ENCODE measurements at places on chromosomes 5 and 9. TPM values are rescaled to one million over a fixed set of nuclear protein-coding genes. Genes with fewer than 3 reads are reported as not detected.
A peak's percentile ranks its signal among the peaks of the same experiment; 100 is the strongest.

Gene FBXL7
- not detected for total RNA-seq

Gene SPATA31A3
- total RNA-seq, result not detected

DNA sequence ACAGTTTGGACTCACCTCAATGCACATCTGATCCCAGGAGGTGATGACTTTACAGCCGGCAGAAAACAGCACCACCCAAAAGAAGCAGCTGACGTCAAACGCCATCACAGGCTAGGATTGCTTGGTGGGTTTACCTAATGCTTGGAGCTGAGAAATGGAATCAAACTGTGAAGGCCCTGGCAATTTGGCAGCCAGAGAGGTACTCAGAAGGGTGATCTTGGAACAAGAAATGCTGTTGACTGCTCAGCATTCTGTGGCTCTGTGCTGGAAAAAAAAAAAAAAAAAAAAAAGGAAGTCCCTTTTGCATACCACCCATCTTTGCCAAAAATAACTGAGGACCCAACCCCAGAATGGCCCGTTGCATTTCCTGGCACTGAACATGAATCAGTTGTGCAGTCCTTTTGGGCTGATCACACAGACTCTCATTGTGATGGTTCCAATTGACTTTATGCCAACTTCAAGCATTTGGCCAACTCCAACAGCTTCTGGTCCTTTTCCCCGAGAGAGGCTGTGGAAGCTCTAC, at the start of gene CD180:
CD180 (minus strand) TSS at position 263 of the 523 bp plus-strand sequence; CDS start at position 105, 158 bp downstream.
- H3K27me3 ChIP-seq, result no peaks in the 10 kb centered on the region
- H3K27ac ChIP-seq, result peak within 1 kb of the TSS; percentile 47
- no peak for DNase-seq

DNA sequence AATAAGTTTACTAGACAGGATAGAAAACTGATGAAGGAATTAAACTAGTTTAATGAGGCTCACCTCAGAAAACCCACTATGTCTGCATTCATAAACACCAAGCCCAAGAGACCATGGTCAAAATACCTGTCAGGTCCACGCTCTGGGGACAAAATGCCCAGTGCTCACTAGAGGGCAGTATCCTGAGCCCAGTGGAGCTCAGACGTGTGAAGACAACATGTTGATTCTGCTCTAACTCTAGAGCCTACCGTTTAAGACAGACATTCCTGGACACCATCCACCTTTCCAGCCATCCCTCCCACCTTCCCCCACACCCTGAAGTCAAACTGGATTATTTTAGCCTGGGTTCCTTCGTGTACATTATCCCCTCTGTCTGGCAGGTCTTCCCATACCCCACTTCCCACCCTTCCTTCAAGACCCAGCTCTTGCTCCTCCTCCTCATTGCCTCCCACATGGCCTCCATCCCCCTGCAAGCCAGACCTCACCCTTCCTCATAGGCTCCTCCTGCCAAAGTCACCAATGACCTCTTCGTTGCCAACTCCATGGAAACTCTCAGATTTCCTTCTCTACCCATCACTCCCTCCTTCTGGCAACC, 142.3 kb upstream of the FSTL4 start:
- H3K27me3 ChIP-seq, result no peaks in the 10 kb centered on the region
- H3K36me3 ChIP-seq, result no peaks in the 10 kb centered on the region
- H3K27ac ChIP-seq, result no peak overlapping the region
- DNase-seq, result no peak
- H3K4me3 ChIP-seq, result no peak overlapping the region

DNA sequence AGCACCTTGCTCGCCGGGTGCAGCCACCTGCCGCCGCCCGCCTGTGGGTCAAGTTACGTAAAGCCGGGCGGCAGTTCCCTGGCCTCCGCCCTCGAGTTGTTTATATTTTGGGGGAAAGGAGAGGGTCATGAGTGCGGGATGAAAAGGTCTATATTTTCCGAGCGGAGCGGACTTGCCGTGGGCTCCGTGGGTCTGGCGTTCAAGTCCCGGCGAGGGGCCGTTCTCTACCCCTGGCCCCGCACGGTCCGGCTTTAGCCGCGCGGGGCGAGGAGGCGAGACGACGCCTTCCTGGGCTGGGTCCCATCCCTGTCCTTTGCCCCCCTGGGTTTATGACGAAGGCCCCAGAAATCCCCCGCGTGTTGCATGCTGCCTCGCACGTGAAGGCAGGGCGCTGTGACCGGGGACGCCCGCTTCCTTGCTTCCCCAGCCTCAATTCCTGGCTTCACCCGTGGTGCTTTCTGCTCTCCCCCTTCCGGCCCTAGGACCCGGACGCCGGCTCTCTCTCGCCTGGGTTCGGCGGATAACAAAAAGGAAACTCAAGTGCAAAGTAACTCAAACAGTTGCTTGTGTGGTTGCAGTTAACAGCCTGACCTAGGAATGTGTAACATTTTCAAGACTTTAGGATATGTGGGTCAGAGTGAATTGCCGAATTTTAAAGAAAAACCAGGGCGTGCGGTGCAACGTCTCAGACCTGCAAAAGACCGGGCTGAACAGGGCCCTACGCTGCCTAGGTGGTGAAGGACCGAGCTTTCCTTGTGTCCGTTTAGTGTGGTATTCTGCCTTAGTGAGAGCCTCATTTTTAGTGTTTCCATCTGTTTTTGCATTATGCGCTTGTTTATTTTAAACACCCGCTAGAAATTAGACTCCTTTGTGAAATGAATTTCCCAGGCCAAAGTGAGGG, 810 bp downstream of the VPS13A start:
- no peaks in the 10 kb centered on the region for H3K27me3 ChIP-seq
- H3K27ac ChIP-seq, result peak overlapping the region; percentile 74
- peak overlapping the region; percentile 91 for H3K4me3 ChIP-seq
- peaks cover 15% of the 10 kb centered on the region for H3K4me1 ChIP-seq
- DNase-seq, result peak; percentile 82

- H3K27me3 ChIP-seq, result peaks cover 64% of the 10 kb centered on the region
- no peak overlapping the region for H3K27ac ChIP-seq
- peaks cover 17% of the 10 kb centered on the region for H3K4me1 ChIP-seq
- H3K36me3 ChIP-seq, result no peaks in the 10 kb centered on the region
- peak; percentile 25 for DNase-seq
- H3K4me3 ChIP-seq, result peak overlapping the region; percentile 47
Measured at GRCh38 chr9:21559402-21560280, 77.5 kb upstream of the IFNE start.

DNA sequence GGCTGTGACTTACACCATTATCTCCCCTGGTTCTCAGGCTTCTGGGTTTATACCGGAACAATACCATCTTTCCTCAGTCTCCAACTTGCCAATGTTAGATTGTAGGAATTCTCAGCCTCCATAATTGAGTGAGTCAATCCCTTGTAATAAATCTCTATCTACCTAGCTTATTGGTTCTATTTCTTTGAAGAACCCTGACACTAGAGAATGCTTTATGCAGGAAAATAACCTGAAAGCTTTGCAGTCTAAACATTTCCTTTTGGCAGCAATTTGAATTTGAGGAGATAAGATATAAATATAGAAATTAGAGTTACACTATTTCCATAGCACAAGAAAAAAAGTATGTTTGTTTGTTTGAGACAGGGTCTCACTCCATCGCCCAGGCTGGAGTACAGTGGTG, 278.1 kb upstream of the CDH18 start:
- DNase-seq, result no peak
- H3K27me3 ChIP-seq, result no peaks in the 10 kb centered on the region
- H3K36me3 ChIP-seq, result no peaks in the 10 kb centered on the region

DNA sequence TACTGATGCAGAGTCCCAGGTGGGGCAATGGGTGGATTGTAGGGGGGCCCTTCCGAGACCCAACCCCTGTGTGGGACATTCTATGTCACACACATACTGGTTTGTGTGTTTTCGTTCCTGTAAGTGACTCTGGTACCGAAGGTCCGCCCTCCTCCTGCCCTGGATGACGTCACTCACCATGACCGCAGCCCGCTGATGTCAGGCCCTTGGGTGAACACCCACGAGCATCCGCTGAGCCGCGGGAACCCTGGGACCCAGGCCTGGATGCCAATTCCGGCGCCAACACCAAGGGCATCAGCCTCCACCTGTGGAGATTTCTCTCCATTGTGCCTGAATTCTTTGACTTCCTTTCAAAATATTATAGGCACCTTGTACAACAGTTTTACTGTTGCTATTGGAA, 184.3 kb downstream of the MTRR start:
- no peak overlapping the region for H3K27ac ChIP-seq
- no peaks in the 10 kb centered on the region for H3K4me1 ChIP-seq
- no peak for DNase-seq
- no peaks in the 10 kb centered on the region for H3K27me3 ChIP-seq
- no peak overlapping the region for H3K4me3 ChIP-seq
- H3K36me3 ChIP-seq, result no peaks in the 10 kb centered on the region

GRCh38 chr9:92954886-92955285, 7.6 kb downstream of the FGD3 start:
- DNase-seq, result no peak
- H3K27me3 ChIP-seq, result no peaks in the 10 kb centered on the region
- peaks cover 38% of the 10 kb centered on the region for H3K4me1 ChIP-seq
- no peak overlapping the region for H3K4me3 ChIP-seq

GRCh38 chr5:157548513-157549282, 26.9 kb downstream of the ADAM19 start:
- no peaks in the 10 kb centered on the region for H3K27me3 ChIP-seq
- peaks cover 20% of the 10 kb centered on the region for H3K4me1 ChIP-seq
- no peaks in the 10 kb centered on the region for H3K36me3 ChIP-seq
- no peak overlapping the region for H3K27ac ChIP-seq

GRCh38 chr5:101860563-101860962, 435.5 kb downstream of the SLCO4C1 start:
- no peak overlapping the region for H3K27ac ChIP-seq
- no peaks in the 10 kb centered on the region for H3K4me1 ChIP-seq
- DNase-seq, result no peak

DNA sequence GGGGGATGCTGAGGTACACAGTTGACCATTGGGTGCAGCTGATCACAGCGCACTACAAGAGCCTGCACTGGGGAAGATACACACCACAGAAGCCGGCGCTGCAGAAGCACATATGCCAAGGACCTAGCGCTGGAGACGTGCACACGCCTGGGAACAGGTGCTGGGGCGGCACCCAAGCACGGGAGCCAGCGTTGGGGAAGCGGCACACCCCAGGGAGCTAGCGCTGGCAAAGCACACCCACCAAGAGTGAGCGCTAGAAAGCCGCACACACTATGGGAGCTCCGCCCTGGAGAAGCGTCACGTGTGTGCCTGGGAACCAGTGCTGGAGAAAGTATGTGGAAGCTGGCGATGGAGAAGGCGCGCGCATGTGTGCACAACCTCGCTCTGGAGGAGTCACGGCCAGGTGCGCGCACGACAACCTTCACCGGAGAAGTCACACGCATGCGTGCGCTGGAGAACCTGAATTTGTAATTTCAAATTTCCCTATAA, 4.5 kb downstream of the FANCC start:
- DNase-seq, result no peak
- H3K4me3 ChIP-seq, result no peak overlapping the region
- H3K27ac ChIP-seq, result no peak overlapping the region
- H3K27me3 ChIP-seq, result no peaks in the 10 kb centered on the region
- no peaks in the 10 kb centered on the region for H3K4me1 ChIP-seq

DNA sequence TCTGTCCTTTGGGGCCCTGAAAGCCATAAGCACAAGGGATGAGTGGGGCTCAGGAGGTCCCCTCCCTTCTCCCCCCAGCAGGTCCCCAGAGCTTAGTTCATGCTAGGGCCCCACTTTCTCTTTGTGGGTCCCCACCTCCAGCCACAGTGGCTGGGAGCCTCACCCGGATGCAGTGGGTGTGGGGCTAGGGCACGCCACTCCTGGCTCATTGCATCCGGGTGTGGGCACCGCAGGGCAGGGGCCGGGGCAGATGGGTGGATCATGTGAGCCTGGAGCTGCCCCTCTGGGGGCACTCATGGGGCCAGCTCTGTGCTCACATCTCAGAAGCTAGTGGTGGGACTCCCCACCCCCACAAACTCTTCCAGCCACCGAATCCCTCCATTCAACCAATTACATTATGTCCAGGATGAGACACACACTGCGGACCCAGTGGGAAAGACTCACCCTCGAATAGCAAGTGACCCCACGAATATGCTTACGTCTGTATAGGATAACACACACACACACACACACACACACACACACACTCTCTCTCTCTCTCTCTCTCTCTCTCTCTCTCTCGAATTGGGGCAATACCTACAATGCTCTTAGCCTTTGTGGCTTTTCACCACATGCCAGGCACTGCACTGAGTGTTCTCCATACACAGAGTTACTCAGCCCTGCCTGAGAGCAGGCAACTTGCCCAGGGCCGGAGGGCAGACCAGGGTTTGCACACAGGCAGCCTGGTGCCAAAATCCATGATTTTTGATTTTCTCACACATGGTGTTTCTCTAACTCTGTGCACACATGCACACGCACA, 16.8 kb upstream of the PHYKPL start:
- H3K4me1 ChIP-seq, result peaks cover 60% of the 10 kb centered on the region
- no peaks in the 10 kb centered on the region for H3K27me3 ChIP-seq
- DNase-seq, result peak; percentile 70
- peak overlapping the region; percentile 66 for H3K27ac ChIP-seq

Measured in natural killer cell (primary cell).